Activated T-cell treated with anti-CD3 and anti-CD28 coated beads for 1 hour (primary cell): ENCODE measurements at places on chromosomes 13 and 19.

GRCh38 chr13:35843272-35843671, 287.9 kb downstream of the DCLK1 start:
- DNase-seq: no peak

DNA sequence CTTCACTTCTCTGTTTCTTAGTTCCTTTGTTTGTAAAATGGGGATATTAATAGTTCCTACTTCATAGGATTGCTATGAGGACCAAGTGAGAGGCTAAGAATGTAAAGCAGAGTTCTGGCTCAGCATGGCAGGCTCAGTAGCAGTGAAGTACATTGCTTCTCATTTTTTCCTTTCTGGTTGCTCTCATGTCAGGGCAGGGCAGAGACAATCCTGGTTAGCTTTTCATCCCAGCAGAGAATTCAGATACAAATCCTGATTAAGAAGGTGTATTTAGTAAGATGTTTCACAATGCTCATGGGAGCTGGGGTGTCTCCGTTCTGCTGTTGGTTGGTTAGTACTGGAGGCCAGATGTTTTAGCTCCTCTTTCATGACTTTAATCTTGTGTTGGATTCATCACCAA, 42.9 kb downstream of the WASF3 start:
- DNase-seq: no peak

DNA sequence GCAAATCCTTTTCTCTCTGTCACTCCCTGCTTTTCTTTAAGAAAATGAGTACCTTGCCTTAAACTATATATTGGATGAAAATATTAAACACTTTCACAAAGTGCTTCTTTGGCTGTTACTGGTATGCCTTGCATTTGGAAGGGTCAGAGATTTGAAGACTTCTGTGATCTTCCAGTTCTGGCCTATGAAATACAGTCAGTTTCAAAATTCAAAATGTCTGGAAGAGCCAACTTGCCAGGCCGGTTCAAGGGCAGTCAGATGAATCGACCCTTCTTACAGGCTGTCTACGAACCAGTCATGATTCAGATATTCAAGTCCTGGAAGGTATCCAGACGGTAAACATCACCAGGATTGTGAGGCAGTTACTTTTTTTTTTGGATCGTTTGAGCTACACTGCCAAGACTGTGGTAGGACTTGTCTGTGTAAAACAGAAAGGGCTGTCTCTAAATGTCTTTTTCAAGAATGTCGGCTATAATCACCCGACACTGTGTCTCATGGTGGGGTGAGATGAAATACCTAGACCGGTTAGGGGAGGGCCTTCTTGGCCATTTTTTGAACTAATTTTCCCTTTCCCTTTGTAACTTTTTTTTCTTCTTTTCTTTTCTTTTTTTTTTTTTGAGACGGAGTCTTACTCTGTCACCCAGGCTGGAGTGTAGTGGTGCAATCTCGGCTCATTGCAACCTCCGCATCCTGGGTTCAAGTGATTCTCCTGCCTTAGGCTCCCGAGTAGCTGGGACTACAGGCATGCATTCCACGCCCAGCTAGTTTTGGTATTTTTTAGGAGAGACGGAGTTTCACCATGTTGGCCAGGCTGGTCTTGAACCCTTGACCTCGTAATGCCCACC, 11.2 kb downstream of the ACTN4 start:
- DNase-seq: no peak

DNA sequence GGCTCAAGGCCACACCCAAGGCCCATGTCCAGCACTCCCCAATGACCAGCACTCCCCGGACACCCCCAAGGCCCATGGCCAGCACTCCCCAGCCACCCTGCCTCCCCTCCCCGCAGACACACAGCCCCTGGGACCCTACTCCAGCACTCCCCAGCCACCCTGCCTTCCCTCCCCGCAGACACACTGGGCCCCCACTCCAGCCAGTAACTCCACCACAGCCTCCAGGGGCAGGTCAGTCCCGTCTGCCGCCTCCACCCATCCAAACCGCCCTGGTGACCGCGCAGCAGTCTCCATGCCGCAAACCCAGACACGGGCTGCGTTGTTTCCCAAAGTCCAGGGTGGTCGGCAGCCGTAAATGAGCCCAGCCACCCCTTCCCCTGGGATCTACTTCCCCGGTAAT, 70.7 kb downstream of the SPACA7 start:
- no peak for DNase-seq

DNA sequence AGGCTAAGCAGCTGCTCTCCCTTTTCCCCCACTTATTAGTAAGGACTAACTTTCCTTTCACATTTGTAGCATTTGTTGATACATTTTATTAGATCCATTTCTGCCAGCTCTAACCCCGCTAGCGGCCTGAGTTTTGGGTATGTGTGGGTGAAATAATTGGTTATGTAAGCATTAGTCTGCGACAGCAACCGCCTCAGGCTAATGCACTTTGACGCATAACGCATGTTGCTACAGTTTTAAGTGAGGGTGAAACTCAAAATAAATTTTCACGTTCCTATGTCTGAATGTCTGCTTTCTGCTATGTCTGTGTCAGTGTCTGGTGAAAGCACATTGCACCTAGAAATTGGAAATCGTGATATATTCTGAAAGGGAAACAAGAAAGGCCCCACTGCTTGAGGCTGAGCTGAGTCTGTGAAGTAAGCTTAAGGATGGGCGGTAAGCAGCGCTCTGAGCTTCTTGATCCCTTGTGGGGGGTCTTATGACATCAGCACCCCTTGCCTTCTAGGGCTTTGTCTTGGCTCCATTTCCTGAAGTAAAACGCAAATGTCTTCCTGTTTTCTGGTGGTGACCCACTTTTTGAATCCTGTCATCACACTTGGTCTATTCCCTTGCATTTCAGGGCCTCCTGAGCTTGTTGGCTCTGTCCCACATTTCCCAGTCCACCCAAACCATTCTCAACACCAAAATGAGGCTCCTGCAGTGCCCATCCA, 648.3 kb upstream of the ARGLU1 start:
- DNase-seq: no peak
